Stimulated activated CD8-positive, alpha-beta memory T cell treated with anti-CD3 and anti-CD28 coated beads, Interleukin-7, amount 100 ng/mL, for 48 hours (primary cell): ENCODE measurements at places on chromosomes 5 and 9.

DNA sequence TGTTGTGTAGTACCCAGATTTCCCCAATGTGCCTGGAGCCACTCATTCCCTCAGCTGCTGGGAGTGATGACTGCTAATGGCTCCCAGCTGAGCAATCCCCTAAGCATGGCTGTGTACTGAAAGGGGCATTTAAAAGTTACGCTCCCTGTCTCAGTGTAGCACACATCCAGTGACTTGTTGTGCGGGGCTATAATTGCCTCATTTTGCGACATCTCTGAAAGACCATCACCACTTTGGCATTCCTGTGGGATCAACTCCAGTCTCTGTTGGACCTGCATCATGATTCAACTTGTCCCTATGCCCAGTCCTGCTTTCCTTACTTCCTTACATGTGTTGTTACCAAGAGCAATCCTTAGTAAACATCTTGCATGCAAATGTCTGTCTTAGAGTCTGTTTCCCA, 201.2 kb upstream of the MPDZ start:
- DNase-seq, result no peak

DNA sequence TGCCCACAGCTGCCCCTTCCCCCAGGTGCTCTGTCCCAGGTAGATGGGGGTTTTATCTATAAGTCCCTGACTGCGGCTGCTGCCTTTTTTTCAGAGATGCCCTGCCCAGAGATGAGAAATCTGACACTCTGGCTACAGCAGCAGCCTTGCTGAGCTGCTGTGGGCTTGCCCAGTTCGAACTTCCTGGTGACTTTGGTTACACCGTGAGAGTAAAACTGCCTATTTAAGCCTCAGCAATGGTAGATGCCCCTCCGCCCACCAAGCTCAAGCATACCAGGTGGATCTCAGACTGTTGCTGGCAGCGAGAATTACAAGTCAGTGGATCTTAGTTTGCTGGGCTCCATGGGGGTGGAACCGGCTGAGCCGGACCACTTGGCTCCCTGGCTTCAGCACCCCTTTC, 56.8 kb downstream of the MINAR2 start:
- DNase-seq, result no peak

GRCh38 chr5:54176066-54176830, 134.1 kb downstream of the ARL15 start:
- no peak for DNase-seq

DNA sequence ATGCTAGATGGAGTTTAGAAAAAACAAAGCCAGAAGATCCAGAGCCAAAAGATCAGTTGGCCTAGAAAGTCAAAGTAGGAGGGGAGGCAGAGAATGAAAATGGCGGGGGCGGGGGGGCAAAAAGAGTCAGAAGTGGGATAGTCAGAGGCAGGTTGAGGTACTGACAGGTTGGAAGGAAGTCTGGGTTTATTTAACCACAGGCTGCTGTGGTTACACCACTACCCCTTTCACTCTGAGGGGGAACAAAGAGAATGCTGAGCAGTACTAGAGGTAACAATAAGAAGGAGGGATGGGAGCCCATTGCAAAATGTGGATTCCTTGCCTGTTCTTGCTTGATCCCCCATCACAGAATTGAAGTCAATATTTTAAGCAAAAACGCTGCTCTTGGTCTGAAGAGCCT, 111.8 kb downstream of the CAVIN4 start:
- no peak for DNase-seq

- no peak for DNase-seq
These were observed 128.6 kb downstream of the PJA2 start for GRCh38 chr5:109281136-109281690.

GRCh38 chr5:132181011-132181629, 46.5 kb downstream of the P4HA2 start:
- DNase-seq, result no peak

DNA sequence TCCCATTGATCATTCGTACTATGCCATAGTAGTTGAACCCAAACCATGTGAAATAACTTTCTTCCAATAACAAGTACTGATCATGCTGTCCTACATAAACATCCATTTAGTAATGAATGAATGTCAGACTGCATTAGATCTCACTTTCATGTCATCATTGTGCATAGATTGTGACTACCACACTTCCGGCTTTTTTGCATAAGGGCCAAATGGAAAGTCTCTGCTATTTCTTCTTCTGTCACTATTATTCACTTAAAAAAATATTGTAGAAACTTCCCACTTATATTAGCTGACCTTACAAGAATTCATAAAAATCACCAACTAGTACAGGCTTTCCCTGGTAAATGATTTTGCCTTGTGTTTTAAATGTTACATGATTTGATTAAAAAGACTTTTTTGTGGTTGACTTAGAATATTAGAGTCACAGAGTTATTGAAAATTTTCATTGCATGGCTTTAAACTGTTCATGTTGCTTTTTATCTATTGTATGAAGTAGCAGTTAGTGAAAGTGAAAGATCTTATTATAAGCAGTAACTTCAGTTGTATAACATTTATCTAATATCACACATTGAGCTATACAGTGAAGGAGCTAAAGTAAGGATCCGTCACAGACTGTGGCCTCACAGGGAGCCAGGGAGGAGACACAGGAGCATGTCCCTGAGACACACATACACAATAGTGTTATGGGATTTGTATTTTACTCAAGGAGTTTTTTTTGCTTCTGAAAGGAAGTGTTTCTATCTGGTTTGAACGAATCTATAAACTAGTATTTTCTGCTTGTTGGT, 33.9 kb downstream of the LMNB1 start:
- no peak for DNase-seq

DNA sequence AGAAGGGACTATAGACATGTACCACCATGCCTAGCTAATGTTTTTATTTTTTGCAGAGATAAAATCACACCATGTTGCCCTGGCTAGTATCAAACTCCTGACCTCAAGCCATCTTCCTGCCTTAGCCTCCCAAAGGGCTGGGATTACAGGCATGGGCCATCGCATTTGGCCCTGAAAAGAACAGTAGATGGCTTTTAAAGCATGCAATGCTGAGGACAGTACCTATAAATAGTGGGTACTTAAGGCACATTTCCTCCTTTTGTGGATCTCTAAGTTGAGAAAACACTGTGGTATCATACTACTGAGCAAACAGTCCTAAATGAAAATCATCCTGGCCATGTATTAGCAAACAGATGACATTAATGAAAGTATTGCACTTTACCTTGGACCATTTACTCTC, 119.4 kb downstream of the TTC39B start:
- no peak for DNase-seq

GRCh38 chr5:79754865-79755555, 65.4 kb downstream of the CMYA5 start:
- no peak for DNase-seq

- no peak for DNase-seq
These were observed 53.0 kb upstream of the FAM120A start for GRCh38 chr9:93398471-93398870.

DNA sequence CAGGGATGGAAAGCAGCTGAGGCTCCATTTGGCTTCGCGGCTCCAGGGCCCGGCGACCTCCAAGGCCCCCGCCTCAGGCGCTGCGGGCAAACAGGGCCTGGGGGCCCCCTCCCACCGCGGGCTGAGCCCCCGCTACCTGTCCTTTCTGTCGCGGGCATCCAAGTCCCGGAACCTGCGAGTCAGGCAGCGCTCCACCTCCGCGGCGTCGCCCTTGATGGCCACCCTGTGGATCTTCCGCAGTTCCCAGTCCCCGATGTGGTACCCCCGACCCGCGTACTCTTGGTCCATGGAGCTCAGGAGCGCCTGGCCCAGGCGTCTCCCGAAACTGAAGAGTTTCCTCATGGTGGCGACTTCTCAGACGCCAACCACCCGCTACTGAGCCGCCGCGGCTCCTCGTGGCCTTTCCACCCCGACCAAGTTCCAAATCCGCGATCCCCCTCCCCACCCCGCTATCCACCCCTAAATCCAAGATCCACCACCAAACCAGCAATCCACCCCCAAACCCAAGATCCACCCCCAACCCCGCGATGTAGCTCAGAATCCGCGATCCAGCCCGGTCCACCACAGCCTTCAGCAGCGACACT, 86.5 kb upstream of the CCDC180 start:
- DNase-seq, result no peak

- no peak for DNase-seq
These were observed 372.0 kb upstream of the KCNN2 start for GRCh38 chr5:113989913-113990305.

DNA sequence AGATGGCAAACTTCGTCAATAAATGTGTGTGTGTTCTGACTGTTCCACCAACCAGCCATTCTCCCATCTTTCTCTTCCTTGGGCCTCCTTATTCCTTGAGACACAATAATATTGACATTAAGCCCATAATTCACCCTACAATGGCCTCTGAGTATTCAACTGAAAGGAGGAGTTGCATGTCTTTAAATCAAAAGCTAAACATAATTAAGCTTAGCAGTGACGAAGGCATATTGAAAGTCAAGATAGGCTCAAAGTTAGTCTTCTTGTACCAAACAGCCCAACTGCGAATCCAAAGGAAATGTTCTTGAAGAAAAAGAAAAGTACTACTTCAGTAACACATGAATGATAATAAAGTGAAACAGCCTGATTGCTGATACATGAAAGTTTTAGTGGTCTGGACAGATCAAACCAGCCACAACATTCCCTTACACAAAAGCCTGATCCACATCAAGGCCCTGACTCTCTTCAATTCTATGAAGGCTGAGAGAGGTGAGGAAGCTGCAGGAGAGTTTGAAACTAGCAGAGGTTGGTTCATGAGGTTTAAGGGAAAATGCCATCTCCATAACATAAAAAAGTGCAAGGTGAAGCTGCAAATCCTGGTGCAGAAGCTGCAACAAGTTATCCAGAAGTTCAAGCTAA, 81.4 kb downstream of the DENND1A start:
- DNase-seq, result no peak
